Coronary artery (tissue), 2 donors: ENCODE measurements at places on chromosomes 3 and 15.

DNA sequence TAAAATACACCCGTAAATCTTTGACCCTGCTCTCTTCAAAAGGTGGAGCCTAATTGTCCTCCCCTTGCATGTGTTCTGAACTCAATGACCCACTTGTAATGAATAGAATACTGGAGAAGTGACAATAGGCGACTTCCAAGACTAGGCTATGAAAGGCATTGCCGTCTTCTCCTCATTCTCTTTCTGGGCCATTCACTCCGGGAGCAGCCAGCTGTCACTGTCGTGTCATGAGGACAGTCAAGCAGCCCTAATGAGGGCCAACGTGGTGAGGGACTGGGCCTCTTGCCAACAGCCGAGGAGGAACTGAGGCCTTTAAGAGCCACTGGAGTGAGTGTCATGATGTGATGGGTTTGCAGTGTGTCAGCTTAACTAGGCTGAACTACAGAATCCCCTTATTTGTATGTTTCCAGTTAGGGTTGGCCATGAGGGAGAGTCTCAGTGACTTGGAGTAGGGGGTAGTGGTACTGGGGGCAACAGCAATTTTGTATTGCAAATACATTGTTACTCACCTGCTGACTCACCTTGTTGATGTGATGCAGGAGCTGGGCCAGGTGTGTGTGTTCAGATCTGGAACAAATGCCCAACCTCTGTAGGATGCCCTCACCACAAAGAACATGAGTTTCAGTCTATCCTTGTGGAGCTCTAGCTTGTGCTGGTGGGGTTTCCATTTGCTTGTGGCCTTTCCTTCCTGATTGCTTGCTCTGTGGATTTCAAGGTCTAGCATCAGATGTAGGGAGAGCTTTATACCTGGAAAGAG lies 188.5 kb upstream of the PROK2 start:
- no peak for DNase-seq

- no peak for DNase-seq
Observed at GRCh38 chr15:41961001-41961518, 11.3 kb downstream of the EHD4 start.

DNA sequence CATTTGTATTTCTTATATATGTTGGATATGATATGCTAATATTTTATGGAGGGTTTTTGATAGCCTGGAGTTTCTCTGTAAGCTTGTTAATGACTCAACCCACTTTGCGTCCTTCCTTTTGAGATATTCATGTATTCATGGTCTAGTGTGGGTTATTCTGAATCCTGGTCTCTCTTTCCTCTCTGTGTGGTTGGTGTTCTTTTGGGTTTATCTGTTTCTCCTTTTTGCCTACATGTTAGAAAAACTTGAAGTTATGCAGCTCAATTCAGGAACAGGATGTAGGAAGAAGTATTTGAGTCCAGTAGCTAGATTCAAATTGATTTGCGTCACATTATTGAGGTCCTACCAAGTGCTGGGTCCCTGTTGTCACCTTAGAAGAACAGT lies 28.1 kb downstream of the CMTM7 start:
- no peak for DNase-seq

DNA sequence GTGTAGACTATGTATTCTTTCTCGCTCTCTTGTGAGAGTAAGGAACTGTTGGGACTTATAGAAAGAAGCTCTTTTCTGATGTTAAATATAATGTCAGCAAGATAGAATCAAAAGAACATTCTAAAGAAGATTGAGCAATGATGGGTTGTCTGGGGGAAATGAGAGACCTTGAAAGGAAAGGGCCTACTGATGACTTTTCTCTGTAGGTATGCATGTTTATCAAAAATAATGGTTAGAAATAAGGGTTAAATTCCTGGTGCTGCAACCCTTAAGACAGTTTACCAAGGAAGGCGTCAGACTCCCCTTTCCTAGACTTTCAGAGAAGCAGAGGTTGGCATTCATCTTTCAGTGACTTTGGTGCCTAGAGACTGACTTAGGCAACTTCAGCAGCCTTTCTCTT lies 69.8 kb downstream of the GHSR start:
- DNase-seq, result no peak

DNA sequence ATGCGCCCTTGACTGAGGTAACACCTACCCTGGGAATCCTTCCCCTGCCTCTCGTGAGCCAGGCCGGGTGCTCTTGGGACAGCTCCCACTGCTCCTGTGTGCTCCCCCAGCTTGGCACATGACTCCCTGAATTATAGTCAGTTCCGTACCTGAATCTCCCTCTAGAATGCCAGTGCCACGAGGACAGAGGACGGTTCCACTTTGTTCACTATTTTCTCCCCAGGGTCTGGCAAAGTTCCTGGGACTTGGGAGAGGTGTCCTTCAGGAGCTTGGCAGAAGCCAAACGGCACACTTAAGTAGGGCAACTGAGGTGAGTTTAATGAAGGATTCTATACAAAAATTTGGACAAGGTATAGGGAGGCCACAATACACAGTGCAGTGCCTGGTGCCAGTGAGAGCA lies 9.8 kb downstream of the CCR5AS start:
- no peak for DNase-seq

DNA sequence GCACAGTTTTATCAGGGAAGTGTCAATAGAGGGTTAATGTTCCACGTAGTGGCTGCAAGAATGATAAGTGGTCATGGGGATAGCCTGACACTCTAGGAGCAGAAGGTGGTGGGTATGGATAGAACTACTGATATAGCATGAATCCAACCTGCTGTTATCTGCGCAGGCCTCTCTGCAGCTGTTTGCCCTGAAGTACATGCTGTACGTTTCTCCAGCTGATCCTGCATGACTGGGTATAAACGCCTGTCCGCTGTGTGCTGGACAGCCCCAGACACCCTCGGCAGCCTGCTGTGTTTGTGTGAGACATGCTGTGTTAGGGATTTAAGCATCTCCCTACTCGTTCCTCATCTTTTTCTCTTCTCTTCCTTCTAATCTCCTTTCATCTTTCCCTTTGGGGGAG lies 87.1 kb downstream of the LPP start:
- DNase-seq, result no peak

DNA sequence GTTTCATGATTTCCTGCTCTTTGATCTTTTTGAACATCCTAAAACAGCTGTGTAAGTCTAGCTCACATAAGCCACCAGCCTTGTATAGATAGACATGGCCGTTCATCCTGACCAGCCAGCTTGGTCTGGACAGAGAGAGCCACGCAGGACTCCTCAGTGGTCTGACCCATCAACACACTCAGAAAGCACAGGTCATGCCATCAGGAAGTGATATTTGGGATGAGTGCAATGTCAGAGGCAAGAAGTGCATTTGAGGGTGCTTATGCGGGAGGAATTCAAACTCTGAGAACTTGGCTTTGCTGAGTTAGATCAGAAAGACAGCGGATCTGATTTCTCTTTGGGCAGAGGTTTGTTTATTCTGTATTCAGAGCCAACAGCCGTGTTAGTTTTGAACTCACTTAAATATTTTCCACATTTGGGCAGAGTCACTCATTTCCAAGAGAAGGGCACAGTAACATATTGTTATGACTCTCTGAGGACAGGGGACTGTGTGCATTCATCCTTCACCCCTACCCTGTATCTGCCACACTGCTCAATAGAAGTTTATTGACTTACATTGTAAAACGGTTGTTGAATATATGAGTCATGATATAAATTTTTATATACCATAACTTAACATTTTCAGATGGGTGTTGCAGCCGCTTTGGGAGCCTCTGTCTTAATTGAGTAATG lies 225.3 kb upstream of the LYSMD4 start:
- DNase-seq, result peak; percentile 12

GRCh38 chr3:78660957-78661356 lies 1106.8 kb downstream of the ROBO1 start:
- DNase-seq, result no peak

GRCh38 chr15:57329582-57330367 lies 46.5 kb upstream of the CGNL1 start:
- no peak for DNase-seq

- DNase-seq, result no peak
Observed at GRCh38 chr3:123869165-123869564, 15.0 kb downstream of the MYLK start.

DNA sequence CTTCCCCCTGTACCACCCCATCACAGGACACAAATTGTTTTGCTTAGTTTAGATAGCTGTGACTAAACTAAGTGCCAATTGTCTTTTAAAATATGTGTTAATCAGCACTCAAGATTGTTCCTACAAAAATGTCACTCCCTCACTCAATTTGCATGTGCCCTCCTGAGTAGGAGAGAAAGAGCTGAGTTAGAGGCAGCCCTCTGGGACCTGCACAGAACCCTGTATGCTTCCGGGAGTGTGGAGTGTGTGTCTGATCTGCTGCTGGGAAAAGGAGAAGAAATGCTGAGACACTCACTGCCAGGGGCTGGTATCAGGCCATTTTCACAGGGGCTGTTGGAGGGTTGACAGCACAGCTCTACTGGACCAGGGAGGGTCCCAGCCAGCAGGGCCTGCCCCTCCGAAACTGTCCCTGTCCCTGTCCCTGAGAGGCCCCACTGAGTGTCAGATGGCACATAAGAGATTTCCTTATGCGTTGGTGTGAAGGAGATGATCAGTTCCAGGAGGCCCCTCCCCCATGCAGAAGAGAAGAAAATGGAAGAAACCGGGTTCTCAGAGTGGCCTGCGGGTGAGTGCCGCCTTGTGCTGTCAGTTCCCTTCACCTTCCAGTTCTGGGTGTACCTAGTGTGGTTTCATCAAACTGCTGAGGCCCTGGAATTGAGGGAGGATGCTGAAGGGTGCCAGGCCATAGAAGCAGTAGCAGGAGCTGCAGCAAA lies 3.9 kb upstream of the B3GNT5 start:
- no peak for DNase-seq

DNA sequence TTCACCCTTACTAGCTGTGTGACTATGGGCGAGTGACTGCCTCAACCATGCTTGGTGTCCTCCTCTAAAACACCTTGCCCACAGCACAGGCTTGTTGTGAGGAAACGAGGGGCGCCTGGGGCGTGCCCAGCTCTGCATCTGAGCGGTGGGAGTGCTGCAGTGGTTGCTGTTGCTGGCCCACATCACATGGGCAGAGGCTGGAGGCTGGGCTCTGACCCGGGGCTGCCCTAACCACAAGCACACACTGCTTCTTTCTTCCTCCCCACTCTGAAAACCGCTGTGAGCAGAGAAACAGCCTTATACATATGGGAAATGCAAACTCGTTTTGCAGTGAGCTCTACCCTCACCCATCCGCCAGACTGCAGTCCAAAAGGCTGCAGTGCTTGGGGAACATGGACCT lies 74.8 kb upstream of the RPL32 start:
- DNase-seq, result no peak

GRCh38 chr3:10311710-10312109 lies 9.2 kb downstream of the SEC13 start:
- no peak for DNase-seq

DNA sequence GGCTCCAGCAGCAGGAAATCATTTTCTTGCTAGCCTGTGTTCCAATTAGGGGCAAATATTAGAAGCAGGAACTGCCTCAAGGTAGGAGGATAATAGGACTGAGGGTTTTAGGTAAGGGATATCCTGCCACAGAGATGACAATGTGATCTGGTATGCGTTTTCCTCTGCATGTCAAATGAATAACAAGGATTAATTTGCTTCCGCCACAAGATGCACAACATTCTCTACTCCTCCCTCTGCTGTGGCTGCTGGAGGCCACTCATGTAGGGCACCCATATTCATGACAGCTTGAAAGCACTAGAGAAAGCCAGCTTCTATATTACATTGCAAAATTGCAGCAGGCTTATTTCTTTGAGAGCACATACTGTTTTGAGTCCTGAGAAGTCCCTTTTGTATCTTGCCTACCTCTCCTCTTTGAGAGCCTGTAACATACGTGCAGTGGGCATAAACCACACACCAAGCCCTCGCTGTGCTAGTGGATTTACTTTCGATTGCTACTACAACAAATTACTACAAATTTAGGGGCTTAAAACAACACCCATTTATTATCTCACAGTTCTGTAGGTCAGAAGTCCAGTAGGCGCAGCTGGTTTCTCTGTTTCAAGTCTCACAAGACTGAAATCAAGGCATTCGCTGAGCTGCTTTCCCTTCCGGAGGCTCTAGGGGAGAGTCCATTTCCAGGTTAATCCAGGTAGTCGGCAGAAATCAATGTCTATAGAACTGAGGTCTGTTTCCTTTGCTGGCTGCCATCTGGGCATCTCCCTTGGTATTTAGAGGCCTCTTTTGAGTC lies 5.9 kb upstream of the CD47 start:
- DNase-seq, result no peak

DNA sequence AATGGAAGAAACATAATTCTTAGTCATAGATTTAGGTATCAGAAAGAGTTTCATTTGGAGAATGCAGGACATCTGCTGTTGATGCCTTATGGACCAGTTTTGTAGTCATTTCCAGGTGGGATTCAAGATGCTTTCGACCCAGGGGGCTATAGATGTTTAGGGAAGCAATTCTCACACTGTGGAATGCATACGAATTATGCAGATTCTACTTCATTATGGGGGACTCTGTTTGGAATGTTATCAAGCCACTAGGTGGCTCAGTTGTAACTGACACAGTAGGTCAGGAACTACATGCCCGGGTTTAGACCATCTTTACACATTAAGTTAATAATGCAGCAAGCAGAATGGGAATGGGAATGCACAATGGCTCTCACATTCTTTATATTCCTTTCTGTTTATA lies 1359.8 kb downstream of the ZPLD1 start:
- no peak for DNase-seq
